ENCODE measurements at places on chromosomes 3 and 15.

GRCh38 chr15:52715411-52715810, 36.2 kb upstream of the ATOSA start:
- no peaks in the 10 kb centered on the region for H3K36me3 ChIP-seq
- H3K4me3 ChIP-seq, result no peak overlapping the region
- no peaks in the 10 kb centered on the region for H3K27me3 ChIP-seq
- H3K27ac ChIP-seq, result no peak overlapping the region
- DNase-seq, result no peak

GRCh38 chr15:39462691-39463090, 118.2 kb upstream of the THBS1 start:
- no peaks in the 10 kb centered on the region for H3K4me1 ChIP-seq
- no peak for DNase-seq
- H3K4me3 ChIP-seq, result no peak overlapping the region
- H3K27ac ChIP-seq, result no peak overlapping the region
- H3K36me3 ChIP-seq, result no peaks in the 10 kb centered on the region

DNA sequence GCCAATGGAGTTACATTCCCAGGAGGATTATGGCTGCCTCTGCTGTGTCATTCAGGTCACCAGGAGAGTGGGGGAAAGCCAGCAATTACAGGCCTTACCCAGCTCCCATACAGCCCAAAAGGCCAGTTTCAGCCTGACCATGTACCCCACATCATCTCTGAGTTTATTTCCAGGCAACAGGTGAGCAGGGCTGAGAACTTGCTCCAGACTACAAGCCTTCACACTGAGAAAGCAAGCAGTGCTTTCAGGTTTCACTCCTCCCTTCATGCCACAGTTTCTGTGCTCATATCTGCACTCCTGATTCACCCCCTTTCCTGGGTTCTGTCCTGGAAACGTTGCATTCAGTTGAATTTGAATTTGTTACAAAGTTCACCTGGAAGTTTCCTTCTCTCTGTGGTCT, 68.1 kb upstream of the ABI3BP start:
- H3K27me3 ChIP-seq, result no peaks in the 10 kb centered on the region
- H3K4me1 ChIP-seq, result no peaks in the 10 kb centered on the region
- no peak overlapping the region for H3K27ac ChIP-seq
- no peaks in the 10 kb centered on the region for H3K36me3 ChIP-seq
- no peak for DNase-seq

DNA sequence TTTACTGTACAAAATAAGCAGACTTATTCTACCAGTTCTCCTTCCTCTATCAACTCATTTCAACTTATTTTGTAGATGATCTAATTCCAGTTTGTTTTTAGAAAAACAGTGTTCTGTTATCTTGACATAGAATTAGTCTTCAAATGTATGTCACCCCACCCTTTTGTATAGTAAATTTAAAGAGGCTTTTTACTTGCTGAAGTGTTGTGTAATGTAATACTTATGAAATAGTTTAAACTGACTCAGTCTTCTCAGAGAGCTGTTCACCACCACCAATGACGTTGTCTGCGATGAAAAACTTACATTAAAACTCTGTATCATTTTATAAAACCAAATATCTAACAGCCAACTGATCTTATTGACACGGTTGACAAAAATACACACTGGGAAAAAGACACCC, 82.9 kb downstream of the RAP2B start:
- DNase-seq, result no peak
- H3K27me3 ChIP-seq, result no peaks in the 10 kb centered on the region
- no peaks in the 10 kb centered on the region for H3K4me1 ChIP-seq
- H3K27ac ChIP-seq, result no peak overlapping the region
- H3K4me3 ChIP-seq, result no peak overlapping the region

- no peaks in the 10 kb centered on the region for H3K36me3 ChIP-seq
- DNase-seq, result no peak
- H3K4me1 ChIP-seq, result no peaks in the 10 kb centered on the region
- no peaks in the 10 kb centered on the region for H3K27me3 ChIP-seq
- no peak overlapping the region for H3K27ac ChIP-seq
- H3K4me3 ChIP-seq, result no peak overlapping the region
These were observed 208.1 kb downstream of the MINAR1 start for GRCh38 chr15:79640206-79640605.

DNA sequence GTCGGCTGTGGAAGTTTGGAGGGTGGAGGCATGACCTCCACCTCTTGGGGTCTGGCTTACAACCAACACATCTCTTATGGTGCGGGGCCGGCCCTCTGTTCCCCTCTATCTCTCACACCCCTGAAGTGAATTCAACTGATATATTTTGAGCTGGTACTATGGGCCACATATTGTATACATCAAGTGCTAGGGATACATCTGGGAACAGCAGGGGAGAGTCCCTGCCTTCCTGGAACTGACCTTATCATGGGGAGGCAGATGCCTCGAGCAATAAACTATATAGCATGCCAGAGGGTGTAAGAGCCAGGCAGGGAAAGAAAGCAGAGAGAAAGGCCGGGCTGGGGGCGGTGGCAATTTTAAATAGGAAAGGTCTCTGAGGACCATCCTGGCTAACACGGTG, 60.4 kb upstream of the TRPM1 start:
- no peak overlapping the region for H3K4me3 ChIP-seq
- peaks cover 6% of the 10 kb centered on the region for H3K4me1 ChIP-seq
- no peaks in the 10 kb centered on the region for H3K36me3 ChIP-seq

DNA sequence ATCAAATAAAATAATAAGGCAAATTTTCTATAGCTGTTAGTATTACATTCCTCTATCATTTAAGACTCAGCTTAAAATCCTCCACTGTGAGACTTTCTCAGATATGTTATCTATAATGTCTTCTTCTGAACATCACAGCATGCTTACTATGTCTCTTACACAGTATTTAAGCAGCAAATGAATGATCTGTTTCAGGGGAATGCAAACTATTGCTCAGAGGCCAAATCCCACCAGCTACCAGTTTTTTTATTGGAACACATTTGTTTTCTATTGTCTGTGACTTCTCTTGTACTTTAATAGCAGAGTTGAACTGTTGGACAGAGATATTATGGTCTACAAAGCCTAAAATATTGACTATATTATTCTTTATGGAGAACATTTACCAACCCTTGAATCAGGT, 59.6 kb downstream of the C3orf38 start:
- DNase-seq, result no peak
- H3K27ac ChIP-seq, result no peak overlapping the region
- no peaks in the 10 kb centered on the region for H3K36me3 ChIP-seq
- no peak overlapping the region for H3K4me3 ChIP-seq

- peaks cover 9% of the 10 kb centered on the region for H3K27me3 ChIP-seq
- no peak overlapping the region for H3K4me3 ChIP-seq
- DNase-seq, result no peak
These were observed 17.2 kb downstream of the CCDC33 start for GRCh38 chr15:74253211-74253921.

DNA sequence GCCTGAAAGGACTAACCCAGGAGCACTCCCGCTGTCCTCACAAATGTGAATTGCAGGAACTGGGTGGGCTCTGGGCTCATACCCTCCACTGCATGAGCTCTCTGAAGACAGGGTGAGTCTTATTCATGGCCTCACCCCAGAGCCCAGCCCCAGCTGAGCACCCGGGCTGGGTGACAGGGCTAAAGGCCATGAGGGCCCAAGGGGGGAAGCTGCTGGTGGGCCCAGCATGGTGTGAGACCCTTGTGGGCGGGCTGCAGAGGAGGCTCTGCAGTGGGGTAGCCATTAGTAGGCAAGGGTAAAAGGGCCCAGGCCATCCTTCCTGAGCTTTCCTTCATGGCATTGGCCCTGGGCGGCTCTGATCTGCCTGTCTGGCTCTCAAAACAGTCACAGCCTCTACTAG, 30.3 kb downstream of the SRPRB start:
- H3K4me1 ChIP-seq, result no peaks in the 10 kb centered on the region
- no peaks in the 10 kb centered on the region for H3K27me3 ChIP-seq
- no peak overlapping the region for H3K27ac ChIP-seq
- no peaks in the 10 kb centered on the region for H3K36me3 ChIP-seq
- no peak overlapping the region for H3K4me3 ChIP-seq

DNA sequence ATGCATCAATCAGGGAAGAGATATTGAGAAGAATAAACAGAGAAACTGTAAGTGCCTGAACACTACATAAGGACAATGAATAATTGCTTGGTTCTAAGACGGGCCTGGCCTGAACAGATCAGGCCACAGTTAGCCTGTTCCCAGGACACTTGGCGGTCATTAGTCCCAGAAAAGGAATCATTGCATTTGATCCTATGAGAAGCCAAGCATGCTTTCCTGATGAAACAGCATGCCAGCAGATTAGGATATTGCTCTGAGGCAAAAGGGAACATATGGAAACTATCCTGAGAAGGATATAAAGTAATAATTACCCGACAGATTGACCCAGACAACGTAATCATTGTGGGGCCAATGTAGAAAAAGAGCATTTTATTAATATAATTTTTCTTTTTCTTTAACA, 51.9 kb downstream of the STRIT1 start:
- no peaks in the 10 kb centered on the region for H3K36me3 ChIP-seq
- H3K27ac ChIP-seq, result no peak overlapping the region
- no peak overlapping the region for H3K4me3 ChIP-seq
- no peaks in the 10 kb centered on the region for H3K4me1 ChIP-seq
- no peak for DNase-seq

DNA sequence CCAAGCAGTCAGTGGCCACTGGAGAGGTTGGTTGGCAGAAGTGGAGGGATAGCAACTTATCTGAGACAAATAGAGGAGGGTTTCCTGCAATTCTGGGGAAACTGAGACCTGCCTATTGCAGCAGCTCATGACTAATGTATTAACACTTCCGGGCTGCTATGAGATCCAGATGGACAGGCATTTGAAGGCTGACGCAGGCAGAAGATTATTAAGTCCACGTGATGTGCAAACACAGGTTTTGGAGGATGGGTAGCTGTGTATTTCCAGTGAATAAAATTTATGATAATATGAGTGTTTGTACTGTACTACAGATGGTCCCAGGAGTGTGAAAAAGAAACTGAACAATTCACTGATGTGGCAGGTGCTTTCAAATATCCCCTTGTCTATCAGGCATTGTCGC, 28.5 kb upstream of the CFAP161 start:
- no peak overlapping the region for H3K4me3 ChIP-seq
- no peak overlapping the region for H3K27ac ChIP-seq
- DNase-seq, result no peak
- H3K36me3 ChIP-seq, result no peaks in the 10 kb centered on the region
- H3K27me3 ChIP-seq, result peaks cover 9% of the 10 kb centered on the region

DNA sequence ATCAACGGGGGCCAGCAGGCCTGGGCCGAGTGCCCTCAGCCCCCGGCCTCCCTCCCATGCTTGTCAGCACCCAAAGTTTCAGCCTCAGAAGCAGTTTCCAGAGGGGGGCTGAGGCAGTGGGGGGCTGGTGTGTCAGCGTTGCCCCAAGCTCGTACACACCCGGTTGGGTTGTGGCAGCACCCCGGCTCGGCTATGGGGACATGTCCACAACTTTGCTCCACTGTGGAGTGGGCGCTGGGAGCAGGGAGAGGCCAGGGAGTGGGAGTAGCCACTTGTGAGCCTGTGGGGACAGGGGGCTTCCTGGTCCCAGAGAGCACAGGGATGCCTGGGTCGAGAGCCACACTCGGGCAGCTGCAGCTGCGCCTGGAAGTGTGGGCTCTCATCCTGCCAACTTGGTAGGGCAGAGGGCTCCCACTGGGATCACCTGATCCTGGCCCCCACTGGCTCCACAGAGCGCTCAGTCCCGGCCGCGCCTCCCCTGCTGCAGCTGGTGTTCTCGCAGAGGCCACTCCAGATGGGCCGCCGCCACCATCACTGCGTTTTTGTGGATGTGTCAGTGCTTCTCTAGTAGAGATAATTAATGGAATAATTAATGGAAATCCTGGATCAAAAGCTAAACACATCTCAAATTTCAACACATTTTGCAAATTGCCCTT, 75.1 kb downstream of the NR1D2 start:
- H3K36me3 ChIP-seq, result no peaks in the 10 kb centered on the region
- DNase-seq, result no peak
- H3K4me3 ChIP-seq, result no peak overlapping the region
- no peaks in the 10 kb centered on the region for H3K27me3 ChIP-seq
- H3K27ac ChIP-seq, result no peak overlapping the region
- no peaks in the 10 kb centered on the region for H3K4me1 ChIP-seq

GRCh38 chr15:70361106-70361505, 263.4 kb upstream of the TLE3 start:
- H3K4me3 ChIP-seq, result no peak overlapping the region
- H3K36me3 ChIP-seq, result no peaks in the 10 kb centered on the region
- no peak overlapping the region for H3K27ac ChIP-seq
- H3K27me3 ChIP-seq, result no peaks in the 10 kb centered on the region
- H3K4me1 ChIP-seq, result no peaks in the 10 kb centered on the region

- no peaks in the 10 kb centered on the region for H3K27me3 ChIP-seq
- H3K36me3 ChIP-seq, result no peaks in the 10 kb centered on the region
- no peak overlapping the region for H3K4me3 ChIP-seq
- H3K4me1 ChIP-seq, result no peaks in the 10 kb centered on the region
- H3K27ac ChIP-seq, result no peak overlapping the region
These were observed 51.3 kb upstream of the FBN1 start for GRCh38 chr15:48696627-48697312.

DNA sequence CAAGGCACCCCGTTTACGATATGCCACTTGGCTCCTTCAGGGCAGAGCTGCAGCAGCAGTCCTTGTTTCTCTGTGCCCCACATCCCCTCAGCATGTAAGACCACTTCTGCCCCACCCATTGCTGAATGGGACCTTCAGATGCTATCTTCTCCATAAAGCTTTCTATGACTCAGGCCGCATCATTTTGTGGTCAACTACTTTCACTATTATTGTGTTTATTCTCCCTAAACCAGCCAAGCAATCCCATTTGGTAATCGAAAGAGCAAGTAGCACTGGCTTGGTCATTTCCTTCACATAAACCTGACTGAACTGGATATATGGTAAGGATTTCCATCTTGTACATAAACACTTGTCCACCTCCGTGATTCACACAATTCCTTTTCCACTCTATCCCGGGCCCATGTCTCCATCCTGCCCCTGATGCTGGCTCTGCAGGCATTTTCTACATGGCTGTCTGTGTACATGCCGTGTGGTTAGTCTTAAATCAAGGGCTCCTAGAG, 25.7 kb downstream of the LIPC start:
- no peaks in the 10 kb centered on the region for H3K27me3 ChIP-seq
- no peaks in the 10 kb centered on the region for H3K36me3 ChIP-seq
- peak overlapping the region; percentile 18 for H3K27ac ChIP-seq

GRCh38 chr15:69852482-69852881, 245.2 kb downstream of the TLE3 start:
- H3K27ac ChIP-seq, result no peak overlapping the region
- peaks cover 2% of the 10 kb centered on the region for H3K27me3 ChIP-seq
- no peaks in the 10 kb centered on the region for H3K4me1 ChIP-seq

DNA sequence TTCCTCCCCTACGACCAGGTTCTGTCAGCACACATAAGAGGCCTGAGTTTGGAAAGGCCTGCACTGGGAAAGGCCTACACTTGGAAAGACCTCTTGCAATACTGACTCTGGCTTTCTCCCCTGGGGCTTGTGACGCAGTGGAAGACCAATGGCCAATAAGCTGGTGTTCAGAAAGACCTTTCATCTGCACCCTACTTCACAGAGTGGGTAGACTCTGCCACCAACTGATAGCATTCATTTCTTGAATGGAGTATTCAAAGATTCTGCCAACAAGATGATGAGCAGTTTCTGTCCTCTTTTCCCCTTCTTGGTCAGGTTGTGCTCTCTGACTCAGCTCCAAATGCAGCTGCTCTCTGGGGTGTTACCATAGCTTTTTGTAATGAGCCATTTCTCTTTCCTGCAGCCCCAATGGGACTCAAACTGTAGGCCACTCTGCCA, 48.8 kb downstream of the TIPARP start:
- H3K4me3 ChIP-seq, result no peak overlapping the region
- no peaks in the 10 kb centered on the region for H3K27me3 ChIP-seq
- no peak for DNase-seq
- H3K4me1 ChIP-seq, result no peaks in the 10 kb centered on the region
- no peaks in the 10 kb centered on the region for H3K36me3 ChIP-seq
